Vagina (tissue), 2 donors: ENCODE measurements at places on chromosomes 3 and 15. TPM values are rescaled to one million over a fixed set of nuclear protein-coding genes. Genes with fewer than 3 reads are reported as not detected.

DNA sequence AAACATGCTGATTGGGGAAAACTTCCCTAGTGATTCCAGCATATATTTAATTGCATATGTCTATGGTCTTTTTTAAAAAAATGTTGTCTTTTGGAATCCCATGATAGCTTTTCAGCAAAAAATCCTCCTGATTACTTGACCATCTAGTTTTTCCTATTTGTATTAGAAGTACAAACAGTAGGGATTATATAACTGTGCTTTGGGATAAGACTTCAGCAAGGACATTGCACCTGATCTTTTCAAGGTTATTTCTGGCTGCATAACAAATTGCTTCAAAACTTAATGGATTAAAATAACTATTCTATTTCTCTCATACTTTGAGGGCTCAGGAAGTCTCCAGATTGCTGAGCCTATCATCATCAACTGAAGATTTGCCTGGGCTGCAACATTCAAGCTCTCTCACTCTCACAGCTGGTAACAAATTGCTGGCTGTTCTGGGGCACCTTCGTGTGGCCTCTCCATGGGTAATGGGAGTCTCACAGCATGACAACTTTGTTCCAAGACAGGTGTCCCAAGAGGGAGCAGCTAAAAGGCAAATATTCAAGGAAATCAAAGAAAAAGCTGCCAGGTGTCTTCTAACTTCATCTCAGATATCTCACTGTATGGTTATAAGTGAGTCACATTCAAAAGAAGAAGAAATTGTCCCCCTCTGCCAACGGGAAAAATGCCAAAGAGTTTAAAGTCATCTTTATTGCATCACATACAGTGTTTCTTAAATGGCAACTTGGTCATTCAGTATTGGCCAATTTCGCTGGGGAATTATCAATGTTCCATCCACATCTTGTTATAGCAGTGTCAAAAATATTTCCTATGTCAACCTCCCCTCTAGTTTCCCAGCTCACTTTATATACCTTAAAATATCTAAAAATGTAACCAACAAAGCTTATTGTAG lies 644.5 kb upstream of the GRM7 start:
- DNase-seq = no peak

- DNase-seq = no peak
These were observed 116.0 kb upstream of the CBLB start for GRCh38 chr3:105984837-105985236.

Gene SPINK8
- not detected for total RNA-seq

GRCh38 chr15:53453253-53454105 lies 306.0 kb downstream of the WDR72 start:
- DNase-seq = no peak

Gene OR5K2
- not detected for total RNA-seq
